Neuronal stem cell (in vitro differentiated cells): ENCODE measurements at places on chromosomes 5 and 9.
A peak's percentile ranks its signal among the peaks of the same experiment; 100 is the strongest.

- DNase-seq, result no peak
Observed at GRCh38 chr5:117623042-117623805, 1048.6 kb upstream of the SEMA6A start.

DNA sequence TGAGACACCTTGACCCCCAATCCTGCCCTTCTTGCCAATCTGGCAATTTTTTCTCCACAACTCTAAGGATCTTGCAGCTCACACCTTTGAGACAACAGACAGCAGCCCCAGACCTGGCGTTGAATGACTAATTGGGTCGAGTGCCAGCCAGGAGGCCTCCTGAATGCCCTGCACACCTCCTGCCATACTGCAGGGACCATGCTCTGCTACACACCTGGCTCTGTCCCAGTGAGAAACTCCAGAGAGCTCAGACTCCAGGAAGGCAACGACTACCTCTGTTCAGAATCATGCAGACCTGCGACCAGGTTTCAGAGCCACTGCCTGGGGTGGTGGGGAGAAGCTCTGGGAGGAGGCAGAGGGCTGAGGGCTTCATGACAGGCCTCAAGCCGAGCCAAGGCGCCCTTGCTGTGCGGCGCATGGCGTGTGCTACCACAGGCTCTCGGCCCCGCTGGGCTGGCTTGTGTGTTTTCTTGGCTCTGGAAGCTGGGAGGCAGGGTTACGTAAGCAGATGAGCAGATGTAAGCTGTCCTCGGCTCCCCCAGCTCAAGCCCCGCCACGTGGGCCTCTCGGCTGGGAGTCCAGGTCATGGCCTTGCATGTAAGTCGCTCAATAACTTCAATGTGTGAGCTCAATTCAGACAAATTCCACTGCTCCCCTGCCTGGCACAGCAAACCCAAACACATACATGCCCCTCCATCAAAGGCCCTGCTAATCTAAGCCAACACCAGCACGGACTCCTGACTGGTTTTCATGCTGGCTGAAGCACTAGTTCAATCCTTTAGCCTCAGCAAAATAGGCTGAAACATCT is 27.5 kb downstream of the B4GALT1 start:
- DNase-seq, result no peak

GRCh38 chr9:93134015-93134739 is at the start of gene NINJ1:
NINJ1 (minus strand) TSS chr9:93134251; CDS start chr9:93134217, 34 bp downstream.
- DNase-seq, result peak; percentile 76

DNA sequence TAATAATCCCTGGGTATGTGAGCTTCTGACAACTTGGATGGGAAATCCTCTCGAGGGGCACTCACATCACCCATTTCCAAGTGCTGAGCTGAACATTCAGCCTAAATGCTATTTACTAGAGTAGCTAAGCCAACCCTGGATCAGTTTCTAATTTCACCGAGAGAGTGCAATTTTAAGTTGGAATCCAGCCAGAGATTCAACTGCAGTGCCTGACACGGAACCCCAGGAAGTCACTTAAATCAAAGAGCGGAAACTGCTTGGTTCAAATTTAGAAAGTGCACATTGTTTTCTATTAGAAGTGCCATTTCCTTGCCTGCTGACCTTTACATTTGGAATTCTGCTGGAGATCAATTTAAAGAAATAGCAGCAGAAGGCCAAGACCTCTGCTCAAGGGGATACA is 8.8 kb downstream of the SPRY4 start:
- no peak for DNase-seq

DNA sequence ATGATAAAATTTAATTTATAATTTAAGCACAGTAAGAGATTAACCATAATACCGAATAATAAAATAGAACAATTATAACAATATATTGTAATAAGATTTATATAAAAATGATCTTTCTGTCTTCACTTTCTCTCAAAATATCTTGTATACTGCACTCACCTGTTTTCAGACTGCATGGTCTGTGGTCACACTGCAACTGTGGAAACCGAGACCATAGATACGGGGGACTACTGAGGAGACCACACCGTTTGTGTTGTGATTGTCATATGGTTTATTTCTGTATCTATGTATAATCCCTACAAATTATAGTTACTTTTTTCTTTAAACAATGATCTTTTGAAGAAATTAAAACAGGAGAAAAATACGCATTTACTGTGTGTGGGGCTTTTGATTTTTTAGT is 78.8 kb upstream of the TNFAIP8 start:
- DNase-seq, result no peak

DNA sequence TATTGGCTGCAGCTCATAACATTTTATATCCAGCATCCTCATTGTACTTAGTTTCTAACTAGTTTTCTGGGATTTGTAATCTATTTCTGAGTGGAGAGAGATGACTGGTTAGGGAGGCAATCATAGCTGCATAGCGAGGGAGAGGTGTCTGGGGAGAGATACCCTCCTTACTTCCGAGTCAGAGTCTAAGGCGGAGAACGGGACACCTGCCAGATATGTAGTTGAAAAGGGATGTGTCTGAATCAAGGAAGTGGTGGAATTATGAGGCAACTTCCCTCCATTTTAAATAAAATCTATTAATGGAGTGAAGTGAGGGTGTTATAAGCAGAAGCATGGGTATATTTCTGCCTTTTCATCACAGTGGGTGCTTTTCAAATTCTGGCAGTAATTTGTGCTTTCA is 126.5 kb downstream of the MAST4 start:
- DNase-seq, result no peak

DNA sequence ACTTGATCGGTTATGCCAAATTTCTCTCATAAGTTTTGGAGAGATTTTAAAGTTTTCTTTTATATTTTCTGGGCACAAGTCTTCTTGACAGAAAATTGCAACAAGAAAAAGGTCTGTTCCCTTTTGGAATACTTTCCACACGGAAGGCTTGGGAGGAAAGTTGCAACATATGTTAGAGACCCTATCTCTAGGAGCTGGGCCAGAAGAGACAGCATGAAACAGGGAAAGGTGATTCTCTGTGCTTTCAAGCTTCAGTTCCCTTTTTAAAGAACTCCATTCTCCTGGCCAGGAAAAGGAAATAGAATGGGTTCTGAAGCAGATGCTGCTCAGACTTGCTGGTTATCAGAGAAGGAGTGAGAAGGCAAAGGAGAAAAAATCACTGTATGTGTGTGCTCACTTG is 368.3 kb downstream of the SPATA31D1 start:
- no peak for DNase-seq

GRCh38 chr5:15676591-15676990 is 176.6 kb downstream of the FBXL7 start:
- no peak for DNase-seq

GRCh38 chr5:71767661-71768060 is 48.6 kb downstream of the CARTPT start:
- DNase-seq, result no peak

DNA sequence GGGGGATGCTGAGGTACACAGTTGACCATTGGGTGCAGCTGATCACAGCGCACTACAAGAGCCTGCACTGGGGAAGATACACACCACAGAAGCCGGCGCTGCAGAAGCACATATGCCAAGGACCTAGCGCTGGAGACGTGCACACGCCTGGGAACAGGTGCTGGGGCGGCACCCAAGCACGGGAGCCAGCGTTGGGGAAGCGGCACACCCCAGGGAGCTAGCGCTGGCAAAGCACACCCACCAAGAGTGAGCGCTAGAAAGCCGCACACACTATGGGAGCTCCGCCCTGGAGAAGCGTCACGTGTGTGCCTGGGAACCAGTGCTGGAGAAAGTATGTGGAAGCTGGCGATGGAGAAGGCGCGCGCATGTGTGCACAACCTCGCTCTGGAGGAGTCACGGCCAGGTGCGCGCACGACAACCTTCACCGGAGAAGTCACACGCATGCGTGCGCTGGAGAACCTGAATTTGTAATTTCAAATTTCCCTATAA is 4.5 kb downstream of the FANCC start:
- DNase-seq, result no peak

- DNase-seq, result no peak
Observed at GRCh38 chr5:143073766-143074165, 303.6 kb downstream of the ARHGAP26 start.

DNA sequence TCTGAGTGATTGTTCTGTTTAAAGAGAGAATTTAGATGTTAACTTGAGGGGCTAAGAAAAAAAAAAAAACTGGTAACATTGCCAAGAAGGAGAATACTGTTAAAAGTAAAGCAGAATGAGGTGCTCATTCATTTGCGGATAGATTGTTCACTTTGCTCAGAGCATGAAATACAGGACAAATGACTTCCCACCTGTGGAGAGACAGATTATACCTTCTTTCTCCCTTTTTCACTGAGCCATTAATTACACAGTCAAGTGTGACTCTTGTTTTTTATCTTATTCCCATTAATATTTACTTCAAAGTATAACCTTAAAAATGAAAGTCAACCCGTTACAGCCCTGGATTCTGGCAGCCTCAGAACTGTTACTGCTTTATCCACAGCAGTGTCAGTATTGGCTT is 264.5 kb downstream of the TAF11L14 start:
- DNase-seq, result no peak

DNA sequence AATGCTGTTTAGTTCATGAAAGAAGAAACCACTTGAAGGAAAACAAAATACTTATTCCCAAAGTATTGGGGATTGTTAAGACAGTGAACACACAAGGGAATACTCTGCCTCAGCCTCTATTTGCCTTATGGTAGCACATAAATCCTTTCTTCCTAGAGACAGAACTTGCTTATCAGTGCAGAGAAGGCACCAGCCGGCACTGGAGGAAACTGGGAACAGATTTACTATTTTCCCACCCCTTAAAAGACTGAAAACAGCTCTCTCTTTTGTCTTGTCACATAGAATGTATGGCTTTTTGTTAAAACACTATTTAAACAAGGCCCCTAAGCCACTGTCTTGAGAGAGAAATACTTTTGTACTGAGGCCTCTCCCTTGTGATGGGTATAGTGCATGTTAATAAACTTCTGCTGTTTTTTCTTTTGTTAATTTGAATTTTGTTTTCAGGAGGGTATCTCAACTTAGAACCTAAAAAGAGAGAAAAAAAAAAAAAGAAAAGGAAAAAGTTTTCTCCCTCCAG is 40.7 kb upstream of the EDIL3 start:
- no peak for DNase-seq

GRCh38 chr9:98955259-98955658 is 11.6 kb downstream of the COL15A1 start:
- DNase-seq, result no peak

DNA sequence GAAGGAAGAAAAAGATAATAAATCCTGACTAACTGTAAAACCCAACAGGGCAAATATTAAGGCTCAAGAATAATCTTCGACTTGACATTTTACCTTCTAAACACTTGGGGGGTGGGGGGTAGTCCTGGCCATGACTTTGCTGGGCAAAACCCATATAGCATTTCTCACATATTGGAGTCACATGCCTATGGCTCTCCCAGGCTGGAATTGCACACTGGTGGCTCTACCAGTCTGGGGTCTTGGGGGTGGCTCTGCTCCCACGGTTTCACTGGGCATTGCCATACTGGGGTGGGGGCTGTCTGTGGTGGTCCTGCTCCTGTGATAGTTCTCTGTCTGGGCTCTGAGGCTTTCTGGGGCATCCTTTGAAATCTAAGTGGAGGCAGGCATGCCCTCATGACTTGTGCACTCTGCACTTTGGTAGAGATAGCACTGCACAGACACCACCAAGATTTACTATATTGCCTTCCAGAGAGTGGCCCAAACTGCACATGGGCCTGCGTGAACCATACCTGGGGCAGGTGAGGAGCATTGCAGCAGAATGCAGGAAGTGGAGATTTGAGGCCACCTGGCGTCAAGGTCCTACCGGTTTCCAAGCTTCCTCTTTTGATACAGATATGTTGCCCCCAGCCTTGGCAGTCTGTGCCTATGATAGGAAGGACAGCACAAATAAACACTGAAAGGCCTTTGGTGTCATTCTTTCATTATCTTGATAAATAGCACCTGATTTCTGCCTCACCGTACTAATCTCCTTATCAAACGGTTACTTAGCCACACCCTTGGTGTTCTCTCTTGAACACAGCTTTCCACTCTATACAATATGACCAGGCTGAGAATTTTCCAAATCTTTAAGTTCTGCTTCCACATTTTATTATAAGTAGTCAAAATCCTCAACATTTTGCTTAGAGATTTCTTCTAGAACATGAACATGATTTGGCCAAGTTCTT is 29.8 kb downstream of the BAAT start:
- no peak for DNase-seq

DNA sequence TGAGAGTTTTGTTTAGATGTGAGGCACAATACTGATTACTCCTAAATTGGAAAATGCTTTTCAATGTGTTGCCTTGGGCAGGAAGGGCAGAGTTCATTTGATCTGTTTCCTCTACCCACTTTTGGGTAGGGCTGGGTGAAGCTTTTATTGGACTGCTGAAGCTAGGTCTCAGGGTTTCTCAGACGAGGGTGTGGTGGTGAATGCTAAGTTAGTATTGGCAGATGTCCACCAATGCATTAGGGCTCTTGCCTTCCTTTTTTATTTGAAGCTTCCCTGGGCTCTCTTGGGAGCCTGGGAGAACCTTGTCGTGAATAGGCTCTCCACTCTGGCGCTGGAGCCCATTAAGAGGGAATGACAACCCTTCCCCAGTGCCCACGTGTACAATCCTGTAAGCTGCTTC is 23.1 kb downstream of the SPTAN1 start:
- no peak for DNase-seq

DNA sequence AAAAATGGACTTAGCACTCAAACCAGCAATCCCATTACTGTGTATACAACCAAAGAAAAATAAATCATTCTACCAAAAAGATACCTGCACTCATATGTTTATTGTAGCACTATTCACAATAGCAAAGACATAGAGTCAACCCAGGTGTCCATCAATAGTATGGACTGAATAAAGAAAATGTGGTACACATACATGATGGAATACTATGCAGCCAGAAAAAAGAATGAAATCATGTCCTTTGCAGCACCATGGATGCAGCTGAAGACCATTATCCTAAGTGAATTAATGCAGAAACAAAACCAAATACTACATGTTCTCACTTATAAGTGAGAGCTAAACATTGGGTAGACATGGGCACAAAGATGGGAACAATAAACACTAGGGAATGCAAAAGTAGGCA is 236.8 kb upstream of the POU5F2 start:
- no peak for DNase-seq

- no peak for DNase-seq
Observed at GRCh38 chr5:75389430-75389829, 52.4 kb downstream of the HMGCR start.

- DNase-seq, result no peak
Observed at GRCh38 chr5:43232943-43233833, 41.2 kb downstream of the NIM1K start.

DNA sequence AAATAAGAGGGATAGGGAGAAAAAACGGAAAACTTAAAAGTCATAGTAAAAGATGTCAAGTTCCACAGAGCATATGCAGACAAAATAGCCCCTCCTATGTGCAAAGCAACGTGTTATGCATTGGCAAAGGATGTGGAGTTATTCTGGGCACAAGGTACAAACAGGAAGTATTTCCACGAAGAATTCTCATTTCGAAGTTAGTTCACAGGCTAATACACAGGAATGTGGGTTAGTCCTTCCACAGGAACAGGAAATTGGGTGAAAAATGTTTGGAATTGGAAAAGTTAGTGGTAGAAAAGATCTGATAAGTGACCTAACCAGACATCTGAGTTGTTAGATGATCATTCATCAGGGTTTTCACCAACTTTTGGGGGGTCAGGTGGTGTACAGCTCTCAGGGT is 326.6 kb downstream of the EBF1 start:
- no peak for DNase-seq

GRCh38 chr9:18698992-18699391 is 225.0 kb downstream of the ADAMTSL1 start:
- DNase-seq, result no peak

- DNase-seq, result no peak
Observed at GRCh38 chr9:1879501-1879900, 135.6 kb upstream of the SMARCA2 start.
